ENCODE measurements at places on chromosomes 6 and 20. TPM values are rescaled to one million over a fixed set of nuclear protein-coding genes. Genes with fewer than 3 reads are reported as not detected.
A peak's percentile ranks its signal among the peaks of the same experiment; 100 is the strongest.

HLA-DRA gene
- 0.45 TPM for total RNA-seq

MOG gene
- total RNA-seq = not detected

CHRNA4 gene
- total RNA-seq = not detected

TFAP2D gene
- total RNA-seq = not detected

SGK2 gene
- total RNA-seq = 0.09 TPM

PPP1R3G gene
- total RNA-seq = 3.8 TPM

IFT52 gene
- total RNA-seq = 55.8 TPM

SAMD5 gene
- 0.09 TPM for total RNA-seq

GRCh38 chr6:137370871-137371633 is 123.1 kb downstream of the OLIG3 start:
- DNase-seq = no peak

DNA sequence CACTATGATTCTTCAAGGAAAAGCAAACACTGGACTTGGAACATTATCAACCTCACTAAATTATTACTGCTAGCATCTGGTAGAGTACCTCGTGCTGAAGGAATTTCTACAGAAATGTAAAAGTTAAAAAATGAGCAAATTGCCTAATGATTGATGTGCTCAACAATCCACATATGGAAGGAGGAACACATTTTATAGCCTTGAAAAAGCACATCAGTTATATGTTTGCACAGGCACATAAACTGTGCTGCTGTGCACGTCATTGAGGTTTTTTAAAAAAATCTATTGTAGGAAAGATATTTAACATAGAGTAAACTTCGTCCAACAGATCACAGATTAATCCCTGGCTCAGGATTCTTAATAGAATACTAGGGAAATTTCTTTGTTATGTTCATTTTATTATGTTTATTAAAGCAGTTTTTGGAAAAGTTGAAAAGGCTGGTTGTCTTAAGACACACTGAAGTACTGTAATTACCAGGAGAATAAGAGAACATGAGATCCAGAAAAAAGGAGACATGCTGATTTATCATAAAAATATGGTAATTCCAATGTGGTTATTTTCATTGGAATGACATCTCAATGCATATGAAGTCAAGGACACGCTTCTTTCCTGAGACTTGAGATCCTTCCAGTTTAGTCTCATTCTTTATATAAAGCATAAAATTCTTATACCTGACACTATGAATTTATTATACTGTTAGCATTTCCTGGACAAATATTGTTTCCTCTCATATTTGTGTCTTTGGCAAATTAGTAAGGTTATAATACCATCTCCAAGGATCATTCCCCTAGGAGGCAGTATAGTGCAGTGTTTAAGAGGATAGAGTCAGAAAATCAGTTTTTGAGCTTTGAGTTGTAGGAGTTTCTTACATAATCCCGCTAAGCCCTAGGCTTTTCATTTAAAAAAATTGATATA is 511.1 kb downstream of the TENT5A start:
- peak; percentile 78 for DNase-seq

GRCh38 chr20:61340157-61340556 is 88.1 kb downstream of the CDH4 start:
- no peak for DNase-seq

DNA sequence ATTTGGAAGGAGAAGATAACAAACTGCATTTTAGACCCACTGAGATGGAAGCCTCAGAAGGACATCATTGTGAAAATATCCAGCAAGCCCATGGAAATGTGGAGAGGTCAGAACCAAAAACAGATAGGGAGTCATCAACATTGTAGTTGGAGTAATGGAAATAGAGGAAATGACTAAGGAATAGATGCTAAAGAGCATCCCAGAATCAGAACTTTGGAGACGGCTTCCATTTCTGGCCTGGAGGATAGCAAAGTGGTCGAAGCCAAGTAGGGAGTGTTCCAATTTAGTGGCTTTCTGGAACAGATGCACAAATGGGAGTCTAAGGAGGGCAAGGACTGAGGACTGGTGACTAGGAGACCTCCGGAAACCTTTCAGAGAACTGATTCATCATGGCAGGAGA is 3.6 kb downstream of the BEND6 start:
- DNase-seq = peak; percentile 72

GRCh38 chr20:48293671-48294070 is 508.4 kb upstream of the SULF2 start:
- no peak for DNase-seq

- peak; percentile 86 for DNase-seq
These were observed 25.2 kb downstream of the TNFAIP3 start for GRCh38 chr6:137892271-137892708.

- DNase-seq = peak; percentile 23
These were observed 427.4 kb upstream of the JAG1 start for GRCh38 chr20:11101243-11101642.

GRCh38 chr20:46255440-46256104 is 52.7 kb downstream of the CDH22 start:
- peak; percentile 35 for DNase-seq

DNA sequence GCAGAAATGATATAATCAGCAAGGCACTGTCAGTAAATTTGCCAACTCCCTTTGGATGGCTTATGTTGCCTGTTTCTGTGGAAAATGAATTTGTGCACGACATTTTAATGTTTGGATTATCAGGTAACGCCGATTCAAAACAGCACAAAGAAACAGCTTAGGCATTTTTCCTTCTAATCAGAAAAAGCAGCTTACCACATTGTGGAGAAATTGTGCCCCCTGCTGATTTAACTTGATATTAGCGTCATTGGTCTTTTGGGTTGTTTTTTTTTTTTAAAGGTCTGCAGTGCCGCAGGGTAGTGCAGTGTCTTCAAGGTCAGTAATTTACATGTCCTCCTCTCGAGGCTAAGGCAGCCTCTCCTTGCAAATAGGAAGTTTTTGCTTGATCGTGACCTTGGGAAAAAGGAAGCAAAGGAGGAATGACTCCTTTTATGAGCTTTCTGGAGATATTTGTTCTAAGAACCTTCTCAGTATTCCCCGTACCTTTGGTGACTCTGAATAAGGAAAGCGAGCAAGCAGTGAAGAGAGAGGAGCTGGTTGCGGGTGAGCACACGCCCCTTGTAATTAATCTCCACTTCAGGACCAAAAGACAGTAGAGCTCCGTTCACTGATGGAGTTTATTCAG is 79.1 kb downstream of the ELOVL4 start:
- peak; percentile 81 for DNase-seq

GRCh38 chr6:37635319-37635718 is 62.4 kb downstream of the MDGA1 start:
- DNase-seq = no peak

DNA sequence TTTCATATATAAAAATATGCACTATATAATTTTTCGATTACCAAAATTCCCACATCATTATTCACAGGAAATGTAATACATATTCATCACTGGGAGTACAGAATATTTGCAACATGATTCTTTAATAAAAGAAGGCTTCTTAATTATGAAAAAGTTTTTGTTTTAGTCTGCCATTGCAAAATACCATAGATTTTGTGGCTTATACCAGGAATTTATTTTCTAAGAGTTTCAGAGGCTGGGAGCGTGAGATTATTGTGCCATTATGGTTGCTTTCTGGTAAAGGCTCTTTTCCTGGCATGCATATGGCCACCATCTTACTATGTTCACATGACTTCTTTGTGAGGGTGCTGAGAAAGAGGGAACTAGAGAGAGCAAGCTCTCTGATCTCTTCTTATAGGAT is 306.9 kb upstream of the ADGRB3 start:
- DNase-seq = no peak

DNA sequence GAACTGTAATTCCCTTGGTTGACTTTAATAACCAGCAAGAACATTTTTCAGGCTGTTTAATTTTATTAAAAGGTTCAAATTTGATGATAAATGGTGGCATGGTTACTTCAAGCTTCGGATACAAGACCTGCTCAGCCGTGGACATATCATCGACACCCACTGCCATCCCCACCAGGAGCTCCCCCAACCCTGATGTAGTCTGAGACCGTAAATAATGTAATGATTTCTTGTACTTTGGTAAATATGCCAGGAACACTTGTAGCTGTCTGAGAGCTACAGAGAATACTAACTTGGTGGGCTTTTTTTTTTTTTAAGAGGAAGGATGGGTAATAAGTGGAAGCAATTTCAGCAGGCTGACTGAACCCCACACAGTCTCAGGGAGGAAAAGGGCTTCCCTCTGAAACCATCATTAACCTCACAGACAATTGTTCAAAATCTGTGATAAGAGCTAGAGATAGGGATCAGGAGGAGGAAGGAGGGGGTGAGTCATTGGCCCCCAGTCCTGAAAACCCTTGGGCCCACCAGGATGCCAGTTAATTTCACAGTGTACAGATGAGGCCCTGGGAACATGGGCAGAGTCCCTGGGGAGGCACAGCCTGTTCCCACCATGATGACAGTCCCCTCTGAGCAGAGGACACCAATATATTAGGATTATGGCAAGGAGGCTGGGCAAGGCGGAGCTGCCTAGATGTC is 56.0 kb downstream of the APCDD1L start:
- DNase-seq = no peak

GRCh38 chr6:30122515-30122914 is 9.6 kb upstream of the TRIM31 start:
- DNase-seq = no peak

GRCh38 chr6:43972913-43973300 is 154.3 kb downstream of the MRPL14 start:
- peak; percentile 97 for DNase-seq

GRCh38 chr6:8030920-8031319 is 33.3 kb downstream of the BLOC1S5 start:
- no peak for DNase-seq

DNA sequence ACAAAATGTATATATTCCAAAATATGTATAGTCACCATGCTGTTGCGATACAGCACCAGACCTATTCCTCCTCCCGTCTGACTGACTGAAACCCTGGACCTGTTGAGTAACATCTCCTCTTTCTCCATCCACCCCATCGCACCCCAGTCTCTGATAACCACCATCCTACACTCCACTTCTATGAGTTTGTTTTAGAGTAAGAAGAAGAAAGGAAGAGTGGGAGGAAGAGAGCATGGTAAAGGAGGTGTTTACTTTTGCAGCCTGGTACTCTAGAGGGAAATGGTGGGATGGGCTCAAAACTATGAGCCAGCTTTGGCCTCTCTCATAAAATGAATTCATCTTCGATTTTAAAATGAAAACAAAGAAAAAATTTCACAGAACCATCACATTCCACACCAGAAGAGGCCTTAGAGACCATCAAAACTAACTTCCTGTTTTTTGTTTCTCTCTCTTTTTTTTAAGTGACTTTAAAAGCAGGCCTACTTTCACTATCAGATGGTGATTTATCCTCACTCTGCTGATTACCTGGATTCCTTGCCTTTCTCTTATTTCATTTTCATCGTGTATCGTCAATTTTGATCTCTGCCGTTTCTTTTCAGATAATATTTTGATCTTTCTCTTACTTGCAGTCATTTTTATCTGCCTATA is 16.8 kb upstream of the FUCA2 start:
- no peak for DNase-seq

DNA sequence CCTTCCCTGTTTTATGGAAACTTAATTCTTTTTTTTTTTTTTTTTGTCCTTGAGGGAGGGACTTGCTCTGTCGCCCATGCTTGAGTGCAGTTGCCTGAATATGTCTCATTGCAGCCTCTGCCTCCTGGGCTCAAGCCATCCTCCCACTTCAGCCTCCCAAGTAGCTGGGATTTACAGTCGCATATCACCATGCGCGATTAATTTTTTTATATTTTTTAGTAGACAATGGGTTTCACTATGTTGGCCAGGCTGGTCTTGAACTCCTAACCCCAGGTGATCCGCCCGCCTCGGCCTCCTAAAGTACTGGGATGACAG is 654 bp downstream of the TMEM14C start:
- peak; percentile 31 for DNase-seq

GRCh38 chr6:15086348-15087158 is 159.3 kb upstream of the JARID2 start:
- DNase-seq = no peak

DNA sequence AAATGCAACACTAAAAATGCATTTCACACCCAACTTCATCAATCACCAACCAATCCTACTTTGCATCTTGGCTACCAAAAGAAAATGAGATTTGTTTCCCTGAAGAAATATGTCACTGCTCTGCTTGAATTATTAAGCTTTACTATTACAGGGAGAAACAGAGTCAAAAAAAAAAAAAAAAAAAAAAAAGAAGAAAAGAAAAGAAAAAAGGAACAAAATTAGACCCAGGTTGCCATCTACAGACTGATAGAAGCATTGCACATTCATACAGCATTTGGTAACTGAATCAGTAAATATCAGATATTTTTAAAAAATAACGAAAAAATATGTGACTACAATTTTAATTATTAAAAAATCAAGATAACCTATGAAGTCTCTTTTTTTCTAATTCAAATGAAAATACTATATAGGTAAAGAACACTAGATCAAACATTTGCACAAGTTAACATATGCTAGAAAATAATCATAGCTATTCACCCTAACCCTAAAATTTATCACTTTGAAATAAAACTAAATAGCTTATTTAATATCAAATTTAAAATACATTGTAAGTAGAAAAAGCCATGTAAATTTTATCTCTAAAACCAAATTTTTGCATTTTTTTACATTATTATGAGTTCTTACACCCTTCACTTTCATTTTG is 83.3 kb downstream of the DCDC2 start:
- peak; percentile 21 for DNase-seq

DNA sequence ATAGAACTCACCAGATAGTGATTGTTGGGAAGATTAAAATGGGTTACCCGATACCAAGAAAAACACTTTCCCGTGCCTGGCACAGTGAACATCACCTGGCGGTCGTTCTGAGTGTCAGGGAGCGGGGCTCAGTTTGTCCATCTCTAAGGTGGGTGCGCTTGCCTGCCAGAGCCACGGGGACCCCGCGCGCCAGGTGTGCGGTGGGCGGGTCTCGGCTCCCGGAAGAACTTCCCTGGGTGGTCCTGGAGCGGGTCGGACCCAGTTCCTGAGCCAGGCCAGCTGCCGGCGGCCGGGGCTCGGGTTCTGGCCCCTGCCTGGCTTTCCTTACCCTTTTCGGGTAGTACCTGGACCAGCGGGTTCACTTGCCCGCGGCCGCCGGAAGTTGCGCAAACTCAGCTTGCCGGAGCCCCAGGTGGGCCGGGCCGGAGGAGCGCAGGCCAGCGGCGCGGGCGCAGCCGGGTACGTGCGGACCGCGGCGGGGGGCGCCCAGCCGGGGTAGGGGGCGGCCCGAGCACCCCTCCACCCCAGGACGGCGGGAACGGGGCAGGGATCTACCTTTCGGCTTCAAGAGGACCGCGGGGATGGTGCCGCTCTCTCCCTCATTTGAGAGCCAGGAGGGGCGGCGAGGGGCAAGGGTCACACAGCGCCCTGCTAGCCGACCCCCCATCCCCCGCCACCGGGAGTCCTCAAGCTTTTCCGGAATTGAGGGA is 7.5 kb downstream of the FAM110A start:
- DNase-seq = no peak
